ENCODE measurements at places on chromosomes 4 and X.
A peak's percentile ranks its signal among the peaks of the same experiment; 100 is the strongest.

DNA sequence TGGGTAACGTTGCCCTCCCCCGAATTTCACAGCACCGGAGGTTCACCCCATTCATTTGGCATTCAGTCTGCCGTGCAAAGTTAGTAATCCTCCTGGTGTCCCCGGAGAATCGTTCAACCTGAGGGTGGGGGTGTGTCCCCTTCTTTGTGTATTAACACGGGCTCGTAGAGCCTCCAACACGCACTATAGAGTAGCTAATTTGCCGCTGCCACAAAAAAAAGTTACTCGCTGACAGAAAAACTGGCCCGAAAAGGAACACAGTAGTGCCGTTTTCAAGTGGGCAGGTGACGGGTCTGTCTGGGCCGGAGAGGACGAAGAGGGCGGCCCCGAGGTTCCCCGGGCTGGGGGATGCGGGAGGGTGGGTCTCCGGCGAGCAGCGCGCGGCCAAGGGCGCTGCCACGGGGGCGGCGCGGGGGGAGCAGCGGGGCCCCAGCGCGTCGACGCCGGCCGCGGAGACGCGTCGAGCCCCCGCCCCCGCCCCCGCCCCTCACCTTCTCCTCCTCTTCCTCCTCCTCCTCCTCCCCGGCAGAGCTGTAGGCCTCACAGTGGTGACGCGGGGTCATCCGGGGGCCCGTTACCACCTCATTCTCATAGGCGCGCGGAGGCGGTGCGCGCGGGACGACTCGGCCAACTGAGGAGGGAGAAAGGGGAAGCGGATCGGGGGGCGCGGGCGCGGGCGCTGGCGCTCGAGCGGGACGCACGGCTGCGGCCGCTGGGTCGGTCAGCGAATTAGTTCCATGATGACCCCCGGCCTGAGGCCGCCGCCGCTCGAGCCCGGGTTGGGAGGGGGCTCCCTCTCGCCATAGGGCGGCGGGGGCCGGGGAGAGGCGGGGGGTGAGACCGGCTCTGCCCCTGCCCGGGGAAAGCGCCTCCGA is 571 bp downstream of the CCNI start:
- DNase-seq: peak; percentile 56

GRCh38 chr4:19002170-19002569 is 980.6 kb upstream of the LCORL start:
- no peak for DNase-seq

GRCh38 chr4:128820671-128821070 is 11.2 kb downstream of the JADE1 start:
- no peak for DNase-seq

GRCh38 chr4:96305030-96305429 is 465.1 kb downstream of the PDHA2 start:
- DNase-seq: no peak

GRCh38 chr4:34731070-34731469 is 1513.2 kb downstream of the ARAP2 start:
- DNase-seq: no peak

- DNase-seq: no peak
These were observed 138.4 kb downstream of the CPE start for GRCh38 chr4:165517216-165517615.

DNA sequence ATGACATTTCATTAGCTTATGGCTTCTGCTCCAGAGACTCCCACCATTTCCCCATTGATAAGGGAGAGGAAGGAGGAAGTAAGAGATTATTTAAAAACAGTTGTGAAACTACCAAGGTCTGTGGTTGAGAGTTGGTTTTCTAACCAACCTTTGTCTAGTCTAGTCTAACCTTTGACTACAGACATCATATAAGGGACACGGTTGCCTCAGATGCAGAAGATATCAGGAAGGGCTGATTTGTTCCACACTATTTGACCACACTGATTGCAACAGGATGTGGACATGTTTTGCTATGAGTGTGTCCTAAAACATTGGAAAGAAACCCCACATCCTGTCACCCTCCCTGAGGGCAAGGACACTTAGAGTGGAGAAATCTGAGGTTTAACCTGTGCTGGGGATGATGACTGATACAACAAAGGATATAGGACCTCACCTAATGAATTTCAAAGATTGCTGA is 53.0 kb downstream of the COQ2 start:
- no peak for DNase-seq

DNA sequence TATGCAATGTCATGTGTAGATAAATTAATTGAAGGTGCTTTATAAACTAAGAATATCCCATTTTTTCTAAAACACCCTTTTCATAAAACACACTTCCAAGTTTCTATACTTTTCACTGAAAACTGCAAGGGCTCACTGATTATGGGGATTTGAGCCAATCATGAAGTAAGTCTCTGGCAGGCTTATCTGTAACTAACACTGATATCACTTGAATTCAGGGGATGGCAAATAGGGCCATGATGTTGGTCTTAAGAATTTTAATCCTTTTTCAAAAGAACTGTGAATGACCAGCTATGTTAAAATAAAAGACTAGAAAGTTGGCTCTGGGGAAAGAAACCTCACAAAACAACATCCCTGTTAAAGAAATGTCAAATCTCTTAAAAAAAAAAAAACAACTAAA is 13.0 kb upstream of the SEC24D start:
- DNase-seq: no peak

GRCh38 chr4:29560452-29560851 is 1159.7 kb upstream of the PCDH7 start:
- DNase-seq: no peak

Data from C1 segment of cervical spinal cord (tissue), 14 donors.